IPS DF 6.9 (cell line): ENCODE measurements at places on chromosomes 11 and 22.

GRCh38 chr11:21485426-21485825, 707.5 kb upstream of the ANO5 start:
- H3K4me3 ChIP-seq: no peak overlapping the region
- no peaks in the 10 kb centered on the region for H3K4me1 ChIP-seq
- no peaks in the 10 kb centered on the region for H3K36me3 ChIP-seq

GRCh38 chr11:46681814-46682213, 18.6 kb downstream of the ARHGAP1 start:
- no peaks in the 10 kb centered on the region for H3K27me3 ChIP-seq
- no peaks in the 10 kb centered on the region for H3K4me1 ChIP-seq
- peaks cover 14% of the 10 kb centered on the region for H3K36me3 ChIP-seq
- no peak overlapping the region for H3K27ac ChIP-seq

DNA sequence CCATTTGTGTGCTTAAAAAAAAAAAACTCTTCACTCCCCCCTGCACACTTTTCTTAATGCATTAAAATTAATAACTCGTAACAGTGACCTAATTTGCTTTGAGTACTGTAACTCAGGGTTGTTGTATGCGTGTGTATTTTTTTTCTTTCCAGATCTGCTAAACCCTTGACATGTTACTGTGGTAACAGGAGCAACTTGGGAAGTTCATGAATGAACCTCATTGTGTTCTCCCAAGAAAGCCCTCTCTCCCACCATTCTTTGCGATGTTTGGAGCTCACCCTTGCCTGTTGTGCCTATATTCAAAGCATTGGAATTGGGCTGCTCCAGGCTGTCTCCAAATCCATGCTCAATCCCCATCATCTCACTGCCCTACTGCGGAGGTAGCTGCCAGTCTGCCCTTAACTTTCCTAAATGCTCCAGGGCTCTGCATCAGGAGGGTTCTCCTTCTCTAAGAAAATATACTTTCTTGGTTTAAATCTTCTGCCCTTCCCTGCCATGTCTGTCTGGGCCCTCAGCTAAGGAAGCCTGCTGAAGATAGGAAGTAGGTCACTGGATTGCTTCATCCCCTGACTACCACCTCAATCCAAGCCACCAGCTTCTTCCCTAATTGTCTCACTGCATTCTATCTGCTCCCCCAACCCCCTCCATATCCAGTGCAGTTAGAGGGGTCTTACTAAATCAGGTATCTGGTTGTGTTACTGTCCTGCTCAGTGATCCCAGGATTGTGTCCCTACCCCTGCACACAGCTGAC, 70.3 kb downstream of the KIRREL3 start:
- no peaks in the 10 kb centered on the region for H3K27me3 ChIP-seq
- no peaks in the 10 kb centered on the region for H3K4me1 ChIP-seq
- no peak overlapping the region for H3K27ac ChIP-seq
- no peak overlapping the region for H3K4me3 ChIP-seq

DNA sequence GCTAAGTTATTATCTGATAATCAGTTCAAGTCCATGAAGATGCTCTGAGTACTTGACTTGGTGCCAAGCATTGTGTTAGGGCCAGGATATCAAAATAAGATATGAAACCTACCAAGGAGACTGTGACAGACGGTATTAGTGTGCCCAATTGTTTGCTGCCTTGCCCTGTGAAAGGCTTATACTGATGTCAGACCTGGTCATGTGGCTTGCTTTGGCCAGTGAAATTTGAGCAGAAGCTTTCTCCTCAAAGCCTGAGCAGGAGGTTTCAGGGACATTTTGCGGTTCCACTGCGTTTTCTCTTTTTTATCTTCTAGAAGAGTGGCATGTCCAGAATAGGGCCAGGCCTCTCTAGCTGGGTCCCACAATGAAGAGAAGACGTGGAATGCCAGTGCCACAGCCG, 15.8 kb upstream of the PKNOX2 start:
- no peak overlapping the region for H3K4me3 ChIP-seq
- no peak overlapping the region for H3K27ac ChIP-seq
- H3K36me3 ChIP-seq: no peaks in the 10 kb centered on the region
